ENCODE measurements at places on chromosomes 16 and 17.

GRCh38 chr16:19717314-19717713 lies 713 bp downstream of the KNOP1 start:
- no peak for DNase-seq

DNA sequence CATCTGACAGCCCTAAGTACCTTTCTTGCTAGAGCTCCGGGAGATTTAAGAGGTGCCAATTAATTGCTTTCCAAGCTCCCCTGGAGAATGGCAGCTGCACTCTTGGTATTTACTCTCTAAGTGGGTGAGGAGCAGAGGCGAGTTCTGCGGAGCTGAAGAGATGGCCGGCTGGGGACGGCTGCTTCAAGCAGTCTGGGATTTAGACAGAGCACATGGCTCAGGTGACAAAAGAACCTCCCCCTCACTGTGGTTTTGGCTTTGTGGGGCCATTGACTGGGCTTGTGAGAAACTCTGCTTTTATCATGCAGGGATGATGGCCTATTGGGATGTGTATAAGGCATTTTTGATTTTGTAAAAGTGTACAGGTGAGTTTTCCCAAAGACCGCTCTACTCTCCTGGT lies 239.3 kb upstream of the EEF2KMT start:
- DNase-seq, result no peak

- no peak for DNase-seq
These were observed 224.0 kb upstream of the TNRC6C start for GRCh38 chr17:77734371-77735080.

- no peak for DNase-seq
These were observed 26.1 kb downstream of the TNS4 start for GRCh38 chr17:40475234-40475908.

GRCh38 chr17:31388770-31389656 lies 2.5 kb upstream of the RAB11FIP4 start:
- no peak for DNase-seq

GRCh38 chr16:30382111-30382881 lies at the start of gene SEPTIN1:
Gene SEPTIN1, minus strand, starts transcription at chr16:30382561. Its CDS starts 19 bp downstream, at chr16:30382542.
- DNase-seq, result no peak

DNA sequence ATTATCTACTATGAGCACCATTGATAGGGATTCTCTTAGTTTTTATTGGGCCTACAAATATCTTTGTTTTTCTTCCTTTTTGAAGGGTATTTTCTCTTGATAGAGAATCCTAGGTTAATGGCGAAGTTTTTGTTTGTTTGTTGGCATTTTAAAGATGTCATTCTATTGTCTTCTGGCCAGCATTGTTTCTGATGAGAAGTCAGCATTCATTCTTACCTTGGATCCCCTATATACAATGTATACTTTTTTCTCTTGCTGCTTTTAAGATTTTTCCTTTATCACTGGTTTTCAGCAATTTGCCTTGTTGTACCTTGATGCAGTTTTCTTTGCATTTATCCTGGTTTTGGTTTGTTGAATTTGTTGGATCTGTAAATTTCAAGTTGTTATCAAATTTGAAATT lies 130.1 kb downstream of the TOX3 start:
- no peak for DNase-seq

DNA sequence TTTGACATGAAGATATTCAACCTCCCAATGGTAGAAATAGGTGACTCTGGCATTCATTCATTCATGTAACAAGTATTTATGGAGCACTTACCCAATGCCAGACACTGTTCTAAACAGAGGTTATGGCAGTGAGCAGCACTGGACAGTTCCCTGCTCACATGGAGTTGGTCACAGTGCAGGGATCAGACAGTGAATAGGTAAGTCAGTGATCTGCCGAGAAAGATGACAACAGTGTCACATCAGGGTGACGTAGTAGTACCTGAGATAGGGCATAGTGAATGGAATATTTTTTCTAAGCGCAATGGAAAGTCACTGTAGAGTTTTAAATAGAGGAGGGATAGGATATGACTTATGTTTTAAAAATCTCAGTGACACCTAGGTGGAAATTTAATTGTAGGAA lies 791.4 kb upstream of the RBFOX1 start:
- DNase-seq, result no peak

DNA sequence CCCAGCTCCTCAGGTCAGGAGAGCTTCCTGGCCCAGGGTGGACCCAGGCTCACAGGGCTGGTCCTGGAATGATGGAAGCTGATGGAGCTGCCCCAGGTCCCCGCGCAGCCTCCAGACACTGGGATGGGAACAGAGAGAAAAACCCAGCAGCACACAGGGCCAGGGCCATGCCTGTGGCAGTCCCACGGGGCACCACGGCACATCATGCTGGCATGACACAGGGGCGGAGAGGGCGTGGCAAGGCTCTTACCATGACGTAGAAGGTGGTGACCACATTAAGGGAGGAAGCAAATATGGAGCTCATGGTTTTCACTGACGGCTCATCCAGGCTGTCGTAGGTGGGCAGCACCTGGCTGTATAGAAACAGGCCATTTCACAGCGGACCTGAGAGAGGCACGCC lies 18.3 kb downstream of the SLC38A10 start:
- no peak for DNase-seq

DNA sequence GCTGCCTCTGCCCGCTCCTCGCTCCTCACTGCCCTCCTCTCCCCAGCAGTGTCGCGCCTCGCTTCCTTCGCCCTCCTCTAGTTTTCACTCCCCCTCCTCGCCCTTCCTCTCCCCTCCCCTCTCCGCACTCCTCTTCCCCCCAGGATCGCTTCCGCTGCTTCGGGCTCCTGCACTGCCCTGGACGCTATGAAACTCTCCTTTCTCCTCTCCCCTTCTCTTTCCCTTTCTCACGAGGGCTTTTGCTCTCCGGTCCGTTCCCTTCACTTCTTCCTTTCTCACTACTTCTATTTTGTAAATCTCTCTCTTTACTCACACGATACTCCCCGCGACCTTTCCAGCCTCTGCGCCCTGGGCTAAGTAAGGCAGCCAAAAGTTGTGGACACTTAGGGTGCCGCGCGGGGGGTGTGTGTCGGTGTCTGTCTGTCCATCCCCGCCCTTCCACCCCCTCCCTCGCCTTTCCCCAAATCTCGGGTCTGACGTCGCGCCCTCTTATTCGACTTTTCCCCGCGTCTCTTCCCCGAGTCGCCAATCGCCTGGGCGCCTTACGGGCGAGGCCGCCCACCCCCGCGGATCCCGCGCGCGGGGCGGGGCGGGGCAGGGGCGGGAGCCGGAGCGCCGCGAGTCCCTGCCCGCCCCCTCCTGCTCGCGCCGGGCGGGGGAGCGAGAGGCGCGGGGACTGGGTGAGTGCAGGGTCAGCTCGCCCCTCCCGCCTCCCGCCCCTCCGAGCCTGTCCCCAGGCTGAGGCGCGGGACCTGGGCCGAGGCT lies at the start of gene IRX3:
IRX3 (minus strand) TSS at position 422 of the 765 bp plus-strand sequence. CDS start 737 bp downstream, outside the sequence.
- DNase-seq, result peak; percentile 87

DNA sequence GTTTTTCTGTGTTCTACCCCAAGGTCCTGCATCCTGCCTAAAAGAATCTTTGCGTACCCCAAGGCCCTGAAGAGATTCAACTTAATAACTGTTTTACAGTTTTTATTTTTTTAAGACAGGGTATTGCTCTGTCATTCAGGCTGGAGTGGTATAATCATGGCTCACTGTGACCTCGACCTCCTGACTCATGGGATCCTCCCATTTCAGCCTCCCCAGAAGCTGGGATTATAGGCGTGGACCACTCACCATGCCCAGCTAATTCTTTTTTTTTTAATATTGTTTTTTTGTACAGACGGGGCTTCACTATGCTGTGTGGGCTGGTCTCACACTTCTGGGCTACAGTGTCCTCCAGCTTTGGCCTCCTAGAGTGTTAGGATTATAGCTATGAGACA lies 9.3 kb upstream of the FAAP100 start:
- DNase-seq, result no peak

DNA sequence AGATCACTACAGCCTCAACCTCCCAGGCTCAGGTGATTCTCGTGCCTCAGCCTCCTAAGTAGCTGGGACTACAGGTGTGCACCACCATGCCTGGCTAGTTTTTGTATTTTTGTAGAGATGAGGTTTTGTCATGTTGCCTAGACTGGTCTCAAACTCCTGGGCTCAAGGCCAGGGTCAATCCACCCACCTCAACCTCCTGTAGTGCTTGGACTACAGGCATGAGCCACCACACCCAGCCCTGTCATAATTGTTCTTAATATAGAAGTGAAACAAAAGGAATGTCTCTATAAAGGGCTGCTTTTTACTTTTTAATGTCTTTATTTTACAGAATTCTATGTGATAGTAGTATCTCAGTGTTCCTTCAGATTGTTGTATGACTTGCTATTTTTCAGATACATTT lies 345.2 kb upstream of the TBX2 start:
- DNase-seq, result no peak

- DNase-seq, result no peak
These were observed 1747.9 kb downstream of the TP53TG3F start for GRCh38 chr16:35207059-35207999.

- no peak for DNase-seq
These were observed 18.4 kb upstream of the EXOSC6 start for GRCh38 chr16:70270176-70270575.

DNA sequence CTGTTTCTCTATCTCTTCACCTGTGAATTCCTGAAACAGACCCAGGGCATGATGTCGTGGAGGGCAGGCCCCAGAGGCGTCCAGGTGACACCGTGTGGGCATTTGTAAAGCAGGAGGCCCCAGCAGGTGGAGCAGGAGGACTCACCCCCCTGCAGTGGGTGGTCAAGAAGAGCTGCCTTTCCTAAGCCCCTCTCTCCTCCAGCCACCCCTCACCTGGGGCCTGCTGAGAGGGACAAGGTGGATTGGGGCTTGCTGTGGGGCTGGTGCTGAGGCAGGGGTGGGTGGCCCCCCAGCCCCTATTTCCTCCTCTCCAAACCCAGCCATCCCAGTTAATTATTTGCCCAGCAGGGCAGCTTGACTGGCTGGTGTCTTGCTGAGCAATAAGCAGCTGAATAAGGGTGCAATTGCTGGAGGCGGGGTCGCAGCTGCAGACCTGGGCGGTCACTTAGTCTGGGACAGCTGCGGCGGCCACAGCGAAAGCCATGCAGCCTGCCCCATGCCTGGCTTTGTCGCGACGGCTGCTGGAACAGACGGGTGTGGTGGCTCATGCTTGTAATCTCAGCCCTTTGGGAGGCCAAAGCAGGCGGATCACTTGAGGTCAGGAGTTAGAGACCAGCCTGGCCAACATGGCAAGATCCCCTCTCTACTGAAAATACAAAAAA lies 56.4 kb downstream of the JPH3 start:
- DNase-seq, result no peak

DNA sequence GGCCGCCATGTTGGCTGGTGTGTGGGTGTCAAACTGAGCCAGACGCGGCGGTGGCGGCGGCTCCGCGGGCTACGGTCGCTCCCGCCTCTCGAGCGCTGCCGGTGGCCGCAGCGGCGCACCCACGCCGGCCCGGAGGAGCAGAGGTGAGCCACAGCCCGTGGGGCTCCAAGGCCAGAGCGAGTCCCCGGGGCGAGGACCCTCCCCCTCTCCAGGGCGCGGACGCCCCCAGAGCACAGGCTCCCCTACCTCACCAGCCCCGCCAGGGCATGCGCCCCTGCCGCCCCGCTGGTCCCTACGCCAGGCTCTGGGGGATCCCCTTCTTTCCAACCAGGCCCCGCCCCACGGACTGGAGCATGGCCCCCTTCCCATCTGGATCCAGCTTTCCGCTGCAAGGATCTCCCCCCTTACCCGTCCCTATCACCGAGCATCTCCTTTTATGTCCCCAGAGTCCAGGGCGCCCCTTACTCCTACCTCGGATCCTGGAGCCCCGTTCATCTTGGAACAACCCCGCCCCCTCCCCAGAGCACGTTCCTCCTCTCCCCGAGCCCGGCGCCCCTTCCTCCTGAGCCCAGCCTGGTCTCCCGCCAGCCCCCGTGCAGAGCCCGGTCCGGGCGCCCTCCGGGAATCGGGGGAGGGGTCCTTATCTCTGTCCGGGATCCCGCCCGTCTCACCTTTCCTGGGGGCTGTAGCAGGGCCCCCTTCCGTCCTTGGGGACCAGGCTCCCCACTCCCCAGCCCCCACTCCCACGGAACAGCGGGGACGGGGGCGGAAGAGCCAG lies 412 bp downstream of the EPN2 start:
- no peak for DNase-seq

GRCh38 chr17:5516060-5516792 lies 29.9 kb downstream of the MIS12 start:
- DNase-seq, result peak; percentile 99

DNA sequence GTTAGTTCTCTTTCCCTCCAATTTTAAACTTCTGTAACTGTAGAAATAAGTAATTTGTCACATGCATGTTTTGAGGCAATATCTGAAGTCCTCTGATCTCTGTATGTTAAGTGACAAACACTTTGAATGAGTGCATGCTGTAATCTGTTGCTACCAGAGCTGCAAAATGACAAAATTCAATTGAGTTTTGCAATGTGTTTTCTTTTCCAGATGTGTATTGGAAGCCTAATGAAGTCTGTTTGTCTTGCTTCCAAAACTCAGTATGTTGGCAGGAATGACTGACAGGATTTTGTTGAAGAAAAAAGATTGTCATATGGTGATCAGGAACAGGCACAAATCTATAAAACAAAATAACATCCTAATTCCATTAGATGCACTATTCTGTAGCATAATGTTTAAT lies 561.6 kb upstream of the CDH8 start:
- DNase-seq, result no peak

DNA sequence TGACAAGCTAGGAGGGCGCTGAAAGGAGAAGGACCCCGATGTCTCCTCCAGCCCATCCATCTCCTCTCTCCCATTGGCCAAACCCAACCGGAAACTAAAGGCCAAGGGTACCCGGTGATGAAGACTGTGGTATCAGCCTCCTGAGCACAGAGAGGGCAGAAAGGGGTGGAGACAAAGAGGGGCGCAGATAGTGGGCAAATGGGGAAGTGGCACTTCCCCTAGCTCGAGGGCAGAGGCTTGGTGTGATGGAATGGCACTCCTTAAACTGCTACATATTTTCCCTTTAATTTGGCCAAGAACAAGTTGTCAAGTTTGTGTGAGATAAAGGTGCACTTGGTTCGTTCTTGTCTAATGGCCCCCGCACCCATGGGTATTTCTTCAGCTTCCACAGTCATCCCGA lies 27.8 kb downstream of the IL4R start:
- no peak for DNase-seq

- DNase-seq, result no peak
These were observed 19.2 kb upstream of the SMIM5 start for GRCh38 chr17:75614006-75614405.

Data from HS-5 (cell line).